Lung (tissue), 17 donors: ENCODE measurements at places on chromosomes 1 and 21.

DNA sequence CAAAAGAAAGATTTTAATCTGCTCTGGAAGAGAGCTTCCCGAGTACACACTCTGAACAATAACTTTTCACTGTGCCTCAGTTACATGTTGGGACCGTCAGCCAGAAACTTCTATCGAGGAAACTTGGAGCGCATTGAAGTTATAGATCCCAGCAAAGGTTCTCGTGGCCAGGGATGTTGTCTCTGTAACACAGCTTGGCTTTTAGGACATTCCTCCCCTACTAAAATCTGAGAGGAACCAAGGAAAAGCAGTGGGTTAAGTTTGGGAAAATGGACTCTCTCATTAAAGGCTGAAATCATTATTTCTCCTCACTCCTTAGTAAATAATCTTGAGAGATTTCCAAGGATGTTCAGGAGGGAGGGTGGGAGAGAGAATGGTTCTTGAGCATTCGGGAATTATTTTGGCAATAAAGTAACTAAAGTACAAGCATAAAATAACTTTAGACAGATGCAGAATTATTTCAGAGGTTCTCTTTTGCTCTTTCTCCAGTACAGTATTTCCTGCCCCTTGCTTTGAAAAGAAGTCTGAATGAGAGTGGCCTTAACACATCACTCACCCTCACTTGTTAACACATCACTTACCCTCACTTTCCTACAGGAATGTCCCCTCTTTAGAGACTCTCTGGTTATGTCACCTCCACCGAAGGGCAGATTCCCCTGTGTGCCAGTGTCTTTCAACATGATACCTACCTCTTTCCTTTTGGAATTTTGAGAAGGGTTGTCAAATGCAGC is 1.8 kb upstream of the NFIA start:
- peak; percentile 70 for DNase-seq

DNA sequence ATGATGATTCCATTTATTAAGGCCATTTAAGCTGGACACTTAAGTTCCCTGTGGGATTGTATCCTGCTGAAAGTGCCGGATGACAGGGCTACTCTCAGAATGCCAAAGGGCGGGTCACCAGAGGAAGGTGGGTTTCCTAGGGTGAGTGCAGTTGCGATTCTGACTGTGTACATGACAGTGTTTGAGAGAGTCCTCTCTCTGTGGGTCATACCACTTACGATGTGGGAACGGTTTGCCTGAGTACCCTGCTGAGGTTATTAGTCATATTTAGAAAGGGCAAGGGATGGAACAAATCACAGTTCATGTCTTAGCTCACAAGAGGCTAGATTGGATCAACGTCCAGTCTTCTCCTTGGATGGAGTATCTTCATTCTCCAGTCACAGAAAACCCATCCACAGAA is 461.9 kb downstream of the CAMTA1 start:
- DNase-seq: no peak

GRCh38 chr1:211320980-211321379 is 5.7 kb upstream of the TRAF5 start:
- no peak for DNase-seq

DNA sequence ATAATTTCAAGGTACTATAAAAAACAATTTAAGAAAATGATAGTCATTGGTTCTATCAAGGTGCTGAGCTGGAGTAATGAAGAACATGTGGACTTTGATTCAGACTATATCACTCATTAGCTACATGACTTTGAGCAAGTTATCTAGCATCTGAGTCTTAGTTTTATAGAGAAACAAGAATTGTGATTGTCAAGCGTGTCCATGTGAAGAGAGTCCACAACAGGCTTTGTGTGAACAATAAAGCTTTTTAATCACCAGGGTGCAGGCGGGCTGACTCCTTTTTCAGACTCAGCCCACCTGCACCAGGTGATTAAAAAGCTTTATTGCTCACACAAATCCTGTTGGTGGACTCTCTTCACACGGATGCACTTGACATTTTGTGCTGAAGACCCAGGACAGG is 26.6 kb upstream of the DMRTB1 start:
- no peak for DNase-seq

- DNase-seq: no peak
Measured at GRCh38 chr1:103496014-103496635, 29.4 kb upstream of the RNPC3 start.

GRCh38 chr1:44031252-44032169 is at the start of gene SLC6A9:
SLC6A9 (minus strand) TSS chr1:44031462; CDS start chr1:44024277, 7,185 bp downstream.
- DNase-seq: peak; percentile 97

DNA sequence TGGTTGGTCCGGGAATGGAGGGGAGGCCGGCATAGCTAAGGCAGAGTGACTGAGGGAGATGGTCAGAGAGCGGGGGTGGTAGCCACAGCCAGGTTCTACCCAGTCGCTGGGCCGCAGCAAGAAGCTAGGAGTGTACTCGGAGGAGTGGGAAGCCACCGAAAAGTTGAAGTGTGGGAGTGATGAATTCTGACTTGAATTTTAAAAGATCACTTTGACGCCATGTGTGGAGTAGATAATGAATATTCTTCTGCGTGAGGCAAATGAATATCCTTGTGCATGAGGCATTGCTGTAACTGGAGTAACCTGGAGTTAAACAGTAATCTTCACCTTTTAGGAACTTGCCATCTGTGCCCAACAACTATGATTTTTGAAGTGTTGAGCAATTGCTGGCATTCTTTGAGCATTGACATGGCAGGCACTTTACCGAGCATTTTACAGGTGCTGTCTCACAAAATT is 6.9 kb downstream of the CTPS1 start:
- no peak for DNase-seq

DNA sequence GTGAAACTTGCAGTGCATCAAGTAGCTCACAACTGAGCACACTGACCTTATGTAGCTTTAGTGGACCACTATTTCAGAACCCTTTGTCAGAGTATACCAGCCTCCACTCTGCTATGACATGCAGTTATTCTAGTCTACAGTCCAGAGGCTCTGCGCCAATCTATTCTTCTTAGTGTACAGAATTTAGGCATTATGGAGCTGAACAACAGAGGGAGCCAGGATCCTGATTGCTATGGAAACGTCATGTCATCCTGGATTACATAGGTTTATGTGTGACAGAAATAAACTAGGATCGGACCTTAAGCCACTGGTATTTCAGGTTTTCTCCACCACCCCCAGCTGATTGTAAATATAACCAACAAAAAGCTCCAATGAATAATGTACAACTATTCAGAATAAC is 48.1 kb upstream of the EEIG2 start:
- DNase-seq: no peak
